NCI-H510A (cell line): ENCODE measurements at places on chromosomes 1 and 21.

GRCh38 chr1:86741947-86742572, 37.7 kb downstream of the SH3GLB1 start:
- DNase-seq = peak; percentile 21

DNA sequence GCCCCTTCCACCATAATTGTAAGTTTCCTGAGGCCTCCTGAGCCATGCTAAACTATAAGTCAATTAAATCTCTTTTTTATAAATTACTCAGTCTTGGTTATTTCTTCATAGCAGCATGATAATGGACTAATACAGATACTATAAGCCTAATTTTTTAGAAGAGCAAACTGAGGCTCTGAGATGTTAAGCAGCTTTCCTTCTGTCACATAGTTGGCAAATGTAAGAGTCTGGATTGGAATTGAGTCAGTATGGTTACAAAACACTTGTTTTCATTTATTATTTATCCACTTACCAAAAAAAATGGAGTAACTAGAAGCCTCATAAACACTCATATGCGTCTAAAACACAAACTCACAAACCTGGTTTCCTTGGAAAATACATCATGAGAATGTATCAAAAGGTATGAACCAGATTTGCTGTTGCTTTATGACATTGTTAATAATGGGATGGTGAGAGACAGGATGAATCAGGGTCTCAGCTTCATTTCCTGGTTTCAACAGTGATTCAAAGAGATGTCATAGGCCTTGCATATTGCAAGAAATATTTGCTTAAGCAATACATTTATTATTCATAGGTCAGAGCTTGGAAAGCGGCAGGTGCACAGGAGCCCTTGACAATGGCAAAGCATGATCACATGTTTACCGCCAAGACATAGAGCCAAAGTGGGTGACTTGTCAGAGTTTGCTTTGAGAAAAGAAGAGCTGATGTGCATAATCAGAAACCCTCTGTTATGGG, 221.5 kb downstream of the GRIK1 start:
- DNase-seq = no peak

DNA sequence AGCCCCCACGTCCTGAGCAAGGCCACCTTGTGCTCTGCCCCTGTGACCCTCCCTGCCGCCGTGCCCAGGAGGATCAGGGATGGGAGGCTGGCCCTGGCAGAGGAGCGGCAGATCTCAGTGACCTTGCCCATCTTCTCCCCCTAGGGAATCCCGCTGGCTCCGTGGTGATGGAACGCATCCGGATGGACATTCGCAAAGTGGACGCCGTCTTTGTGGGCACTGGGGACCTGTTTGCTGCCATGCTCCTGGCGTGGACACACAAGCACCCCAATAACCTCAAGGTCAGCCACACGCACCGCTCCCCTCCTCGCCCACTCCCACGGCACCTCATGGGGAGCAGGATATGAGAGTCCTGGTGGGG, 22.7 kb downstream of the CSTB start:
- DNase-seq = no peak

DNA sequence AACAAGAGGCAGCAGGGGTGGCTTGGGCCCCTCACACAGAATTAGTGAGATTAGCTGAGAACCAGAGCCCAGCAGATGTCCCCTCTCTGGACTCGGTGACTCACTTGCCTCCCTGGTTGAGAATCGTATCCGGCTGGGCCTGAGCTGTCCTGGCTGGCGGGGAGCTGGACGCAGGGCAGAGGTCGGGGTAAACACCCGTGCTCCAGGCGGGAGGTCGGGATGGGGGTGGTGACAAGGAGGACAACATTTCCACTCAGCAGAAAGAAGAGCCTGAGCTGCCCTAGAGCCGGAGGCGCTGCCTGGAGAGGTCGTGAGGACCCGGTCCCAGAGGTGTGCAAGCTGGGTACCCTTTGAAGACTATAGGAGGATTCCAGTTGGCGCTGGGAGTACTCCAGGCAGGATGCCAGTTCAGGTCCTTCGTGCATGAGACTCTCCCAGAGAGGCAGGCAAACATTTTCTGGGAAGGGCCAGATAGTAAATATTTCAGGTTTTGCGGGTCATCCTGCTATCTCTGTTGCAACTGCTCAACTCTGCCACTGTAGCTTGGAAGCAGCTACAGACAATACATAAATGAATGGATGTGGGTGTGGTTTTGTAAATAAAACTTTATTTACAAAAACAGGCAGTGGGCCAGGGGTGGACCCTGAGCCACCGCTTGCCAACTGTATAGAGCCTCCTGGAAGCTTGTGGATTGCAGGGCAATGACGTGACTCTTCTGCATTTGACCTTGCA, 116.8 kb upstream of the WNT4 start:
- no peak for DNase-seq

DNA sequence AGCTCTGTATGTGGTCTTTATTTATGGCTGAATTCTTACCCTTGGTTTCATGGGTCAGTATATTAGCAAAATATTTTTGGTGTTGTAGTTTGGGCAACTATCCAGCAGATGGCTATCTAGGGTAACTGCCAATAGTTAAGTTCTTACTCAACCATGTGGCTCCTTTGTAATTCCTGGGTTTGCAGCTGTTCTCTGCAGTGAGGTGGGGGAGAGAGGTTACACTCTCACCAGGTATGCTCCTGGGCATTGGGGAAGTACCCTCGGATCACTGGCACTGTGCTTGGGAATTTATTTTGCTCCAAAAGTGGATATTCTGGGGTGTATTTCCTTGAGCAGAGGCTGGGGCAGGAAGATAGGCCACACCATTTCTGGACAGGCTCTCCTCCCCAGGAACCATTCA, 436.7 kb upstream of the TMPRSS15 start:
- no peak for DNase-seq

DNA sequence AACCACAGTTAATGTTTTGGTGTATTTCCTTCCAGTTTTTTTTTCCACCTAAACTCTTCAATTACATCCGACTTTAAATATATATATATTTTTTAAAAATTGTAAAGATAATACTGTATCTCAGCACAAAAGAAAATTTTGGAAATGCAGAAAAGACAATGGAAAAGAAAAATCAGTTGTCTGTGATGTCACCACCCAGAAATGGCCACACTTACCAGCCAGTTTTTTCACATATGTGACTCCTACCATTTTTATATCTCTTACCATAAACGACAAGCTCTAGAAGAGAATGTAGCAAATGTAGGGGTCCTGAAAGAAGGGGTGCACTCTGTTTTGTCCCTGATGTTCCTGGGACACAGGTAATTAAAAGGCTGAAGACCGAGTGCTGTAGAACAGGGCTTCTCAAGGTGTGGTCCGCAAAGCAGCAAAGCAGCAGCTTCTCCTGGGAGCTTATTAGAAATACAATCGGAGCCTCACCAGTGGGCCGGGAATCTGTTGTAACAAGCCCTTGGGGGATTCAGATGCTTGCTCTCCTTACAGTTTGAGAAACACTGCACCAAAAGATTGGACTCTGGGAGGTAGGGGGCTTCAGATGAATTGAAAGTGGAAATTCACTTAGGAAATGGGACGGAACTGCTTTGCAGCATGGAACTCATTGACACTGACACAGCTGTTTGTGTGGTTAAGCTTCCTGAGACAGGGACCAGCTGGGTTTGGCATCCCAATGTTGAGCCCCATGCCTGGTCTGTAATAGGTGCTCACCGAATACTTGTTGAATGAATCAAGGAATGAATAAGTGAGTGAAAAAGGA, 44.1 kb downstream of the ALPL start:
- DNase-seq = no peak

GRCh38 chr1:177825276-177825901, 144.5 kb downstream of the SEC16B start:
- DNase-seq = no peak
